Omental fat pad (tissue), 4 donors: ENCODE measurements at places on chromosomes 1 and 21. TPM values are rescaled to one million over a fixed set of nuclear protein-coding genes. Genes with fewer than 3 reads are reported as not detected.

DNA sequence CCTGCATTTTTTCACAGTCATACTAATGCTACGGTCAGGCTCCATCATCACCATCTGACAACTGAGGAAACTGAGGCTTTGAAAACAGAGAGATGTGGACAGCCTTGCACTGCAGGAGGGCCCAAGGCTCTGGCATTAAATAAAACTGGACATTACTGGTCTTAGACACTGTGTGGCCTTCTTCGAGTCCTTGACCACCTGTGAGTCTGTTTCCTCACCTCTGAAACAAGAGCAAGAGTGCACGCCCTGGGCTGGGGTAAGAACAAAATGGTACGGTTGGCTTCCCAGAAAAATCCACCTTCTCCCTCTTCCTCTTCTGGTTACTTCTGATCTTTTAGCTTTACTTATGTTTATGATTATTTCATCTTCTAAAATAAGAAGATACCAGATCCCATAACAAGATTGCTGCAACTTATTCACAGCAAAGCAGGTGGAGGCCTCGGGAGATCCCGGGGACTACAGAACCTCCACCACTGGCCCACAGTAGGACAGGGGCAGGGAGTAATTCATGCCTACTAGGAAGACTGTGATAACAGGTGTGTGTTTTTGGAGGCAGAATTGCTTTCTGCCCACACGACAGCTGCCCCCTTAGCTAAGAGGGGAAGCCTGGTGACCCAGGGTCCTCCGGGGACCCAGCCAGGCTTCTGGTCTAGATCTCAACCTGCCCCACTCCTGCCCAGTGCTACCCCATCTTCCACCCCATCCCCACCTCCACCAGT lies 156.4 kb upstream of the EDN2 start:
- DNase-seq: no peak

GRCh38 chr1:32345289-32345827 lies 9.3 kb upstream of the MARCKSL1 start:
- no peak for DNase-seq

The IGFN1 gene
- total RNA-seq: not detected

The FAM72A gene
- total RNA-seq: 2.1 TPM

The NTMT2 gene
- not detected for total RNA-seq

GRCh38 chr21:33559813-33560212 lies 17.0 kb downstream of the SON start:
- no peak for DNase-seq

The SNX7 gene
- 20.0 TPM for total RNA-seq

The BSDC1 gene
- total RNA-seq: 51.9 TPM

The C4BPB gene
- 3.2 TPM for total RNA-seq

- no peak for DNase-seq
Observed at GRCh38 chr1:82704393-82704792, 903.7 kb downstream of the ADGRL2 start.

GRCh38 chr1:66012106-66012784 lies 219.6 kb downstream of the PDE4B start:
- no peak for DNase-seq

DNA sequence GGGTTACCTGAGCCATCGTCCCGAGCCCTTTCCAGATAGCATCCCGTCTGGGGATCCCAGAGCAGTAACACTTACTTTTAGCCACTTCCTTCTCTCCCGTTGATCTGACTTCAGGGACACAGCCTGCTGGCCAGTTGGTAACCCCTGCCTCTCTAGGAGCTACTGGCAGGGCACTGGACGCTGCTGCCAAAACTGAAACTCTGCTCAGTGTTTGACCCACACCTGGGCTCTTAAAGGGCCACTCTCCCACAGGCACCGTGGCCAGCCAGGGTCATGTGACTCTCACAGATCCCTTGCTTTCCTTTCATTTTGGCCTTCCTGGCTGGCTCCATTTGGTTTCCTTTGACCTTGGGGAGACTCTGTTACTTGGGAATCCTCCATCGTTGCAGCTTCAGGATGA lies at the start of gene PIGR:
TSS of gene PIGR (minus strand) at position 206 of the 400 bp plus-strand sequence. CDS start 5,935 bp downstream, outside the sequence.
- DNase-seq: no peak

The RAB4A gene
- total RNA-seq: 20.5 TPM

GRCh38 chr1:57824535-57824934 lies 400.7 kb upstream of the DAB1 start:
- DNase-seq: no peak

- no peak for DNase-seq
Observed at GRCh38 chr1:118918940-118919259, 69.2 kb downstream of the TBX15 start.

The RGS18 gene
- 4.0 TPM for total RNA-seq

The ZBTB7B gene
- 66.4 TPM for total RNA-seq

DNA sequence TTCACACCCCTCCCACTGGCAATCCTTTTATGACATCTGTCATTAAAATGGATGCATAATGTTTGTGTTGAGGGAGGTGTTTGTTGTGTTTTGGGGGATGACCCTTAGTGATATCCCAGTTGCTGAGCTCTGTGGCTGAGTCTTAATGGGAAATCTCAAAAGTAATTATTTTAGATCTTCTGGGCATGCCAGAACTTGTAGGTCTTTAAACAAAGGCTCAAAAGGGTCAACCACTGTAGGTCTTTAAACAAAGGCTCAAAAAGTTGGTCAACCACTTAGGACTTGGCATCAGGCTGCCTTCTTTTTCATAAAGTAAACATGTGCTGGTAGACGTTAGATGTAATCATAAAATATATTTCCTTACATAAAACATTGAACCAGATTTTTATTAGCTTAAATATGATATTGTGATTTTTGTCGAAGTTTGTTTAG lies 78.0 kb downstream of the CDC14A start:
- no peak for DNase-seq

- DNase-seq: no peak
Observed at GRCh38 chr1:150194381-150195031, 41.4 kb downstream of the ANP32E start.

- no peak for DNase-seq
Observed at GRCh38 chr21:30437010-30437565, 3.0 kb upstream of the KRTAP15-1 start.

- DNase-seq: no peak
Observed at GRCh38 chr1:161706482-161707347, at the start of gene FCRLA. Gene FCRLA, plus strand, starts transcription at chr1:161707229. Its CDS starts 36 bp downstream, at chr1:161707265.

- DNase-seq: no peak
Observed at GRCh38 chr1:177278626-177279390, 108.0 kb downstream of the BRINP2 start.

The DIPK1A gene
- total RNA-seq: 26.4 TPM

The LPAR3 gene
- total RNA-seq: not detected

GRCh38 chr1:81562934-81563333 lies 237.8 kb upstream of the ADGRL2 start:
- no peak for DNase-seq

DNA sequence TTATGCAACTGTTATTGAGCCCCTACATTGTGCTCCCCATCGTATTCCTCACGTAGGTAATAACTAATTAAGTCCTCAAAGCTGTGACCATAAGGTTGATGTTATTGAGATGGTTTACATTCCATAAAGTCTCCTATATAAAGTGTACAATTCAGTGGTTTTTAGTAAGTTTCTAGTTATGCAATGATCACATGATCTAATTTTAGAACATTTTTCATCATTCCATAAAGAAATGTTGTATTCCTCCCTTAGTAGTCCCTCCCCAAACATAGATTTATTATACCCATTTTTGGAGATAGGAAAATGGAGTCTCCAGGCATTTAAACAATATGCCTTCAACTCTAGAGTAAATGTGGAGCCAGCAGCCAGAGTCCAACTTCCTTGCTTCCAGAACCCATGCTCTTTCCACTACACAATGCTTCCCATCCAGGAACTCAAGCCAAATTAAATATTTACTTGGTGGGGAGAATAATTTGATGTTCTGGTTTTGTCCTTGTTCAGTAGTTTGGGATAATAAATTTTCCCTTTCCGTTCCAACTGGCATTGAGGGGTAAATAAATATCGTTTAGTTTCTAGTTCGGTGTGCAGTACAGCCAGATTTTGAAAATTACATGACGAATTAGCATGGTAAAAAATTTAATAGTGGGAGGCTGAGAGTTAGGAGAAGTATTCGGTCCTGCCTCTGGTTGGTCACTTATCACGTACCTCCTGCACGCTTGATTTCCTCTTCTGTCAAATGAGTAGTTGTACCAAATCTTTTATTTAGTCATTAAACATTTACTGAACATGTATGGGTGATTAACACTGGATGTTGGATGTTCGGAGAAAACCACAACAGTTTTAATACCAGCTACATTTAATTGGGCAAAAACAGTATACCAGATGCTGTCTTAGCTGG lies 66.3 kb downstream of the CACHD1 start:
- DNase-seq: no peak

The FABP3 gene
- 10.4 TPM for total RNA-seq

The SMIM1 gene
- total RNA-seq: not detected

The INAVA gene
- 0.95 TPM for total RNA-seq

The DUSP12 gene
- total RNA-seq: 34.5 TPM

The CHRNB2 gene
- 0.50 TPM for total RNA-seq

DNA sequence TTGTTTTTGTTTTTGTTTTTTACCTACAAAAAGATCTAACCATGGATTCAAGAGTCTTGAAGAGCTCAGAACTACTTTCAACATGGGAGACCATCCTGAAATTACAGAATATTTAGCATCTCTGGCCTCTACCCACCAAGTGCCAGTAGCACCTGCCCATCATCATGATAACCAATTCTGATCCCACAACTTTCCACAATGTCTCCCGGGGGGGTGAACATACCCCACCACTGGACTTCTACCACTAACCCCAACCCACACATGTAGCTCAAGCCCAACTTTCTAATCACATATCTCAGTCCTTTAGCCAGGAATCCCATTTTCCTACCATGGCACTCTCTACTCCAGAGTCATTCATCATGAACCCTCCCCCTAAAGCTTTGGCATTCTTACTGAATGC lies 15.7 kb upstream of the IFNAR2 start:
- no peak for DNase-seq

DNA sequence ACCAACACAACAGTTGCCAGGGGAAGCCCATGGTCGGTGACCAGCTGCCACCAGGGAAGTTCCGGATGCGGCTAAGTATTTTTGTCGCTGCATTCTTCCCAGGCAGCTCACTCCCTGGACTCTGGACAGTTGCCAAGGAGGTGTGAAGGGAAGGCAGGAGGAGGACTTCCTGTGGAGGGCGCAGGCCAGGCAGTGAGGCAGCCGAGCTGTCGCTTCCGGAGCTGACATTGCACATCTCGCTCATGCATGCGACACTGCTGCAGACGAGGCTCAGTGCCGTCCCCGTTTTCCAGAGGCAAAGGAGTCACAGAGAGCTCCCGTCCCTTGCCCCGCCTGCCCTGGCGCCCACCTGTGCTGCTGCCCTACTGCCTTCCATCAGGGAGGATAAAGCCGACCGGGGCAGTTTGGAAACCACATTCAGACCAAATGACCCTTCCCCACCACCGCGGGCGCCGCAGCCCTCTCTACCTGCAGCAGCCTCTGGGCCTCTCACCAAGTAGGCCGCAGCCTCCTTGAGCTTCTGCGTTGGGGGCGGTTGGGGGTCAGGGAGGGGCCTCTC lies 81.4 kb downstream of the NENF start:
- no peak for DNase-seq

- no peak for DNase-seq
Observed at GRCh38 chr1:26560403-26560780, 30.8 kb downstream of the RPS6KA1 start.

The RYR2 gene
- 1.2 TPM for total RNA-seq

DNA sequence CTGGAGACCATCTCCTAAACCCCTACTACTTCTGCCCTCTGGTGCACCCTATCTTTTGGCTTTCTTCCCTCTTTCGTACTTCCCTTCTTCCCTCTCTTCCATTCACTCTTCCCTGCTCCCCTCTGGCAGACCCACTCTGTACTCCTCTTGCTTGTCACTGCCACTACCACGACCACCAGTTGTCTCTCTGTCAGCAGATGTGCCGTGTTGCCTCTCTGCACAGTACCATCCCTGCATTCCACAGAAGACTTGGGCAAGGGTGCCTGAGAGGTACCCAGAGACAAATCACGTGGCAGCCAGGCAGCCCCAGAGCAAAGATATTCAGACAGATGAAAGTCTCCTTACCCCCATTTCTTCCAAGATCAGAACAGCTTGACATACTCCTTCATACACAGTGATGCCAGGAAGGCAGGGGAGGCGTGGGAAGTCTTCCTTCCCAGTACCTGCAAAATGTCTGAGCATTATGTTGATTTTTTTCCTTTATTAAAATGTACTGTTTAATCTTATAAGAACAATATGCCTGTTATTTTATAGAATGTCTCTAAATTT lies 15.0 kb downstream of the CAMSAP2 start:
- no peak for DNase-seq

The SASS6 gene
- total RNA-seq: 4.6 TPM

- no peak for DNase-seq
Observed at GRCh38 chr21:31205412-31205811, 138.6 kb downstream of the TIAM1 start.

The TXNIP gene
- total RNA-seq: 1,118 TPM

The TNFRSF4 gene
- 2.9 TPM for total RNA-seq

- DNase-seq: no peak
Observed at GRCh38 chr1:234725177-234726132, 115.5 kb upstream of the IRF2BP2 start.

GRCh38 chr1:100622037-100622436 lies 84.1 kb downstream of the GPR88 start:
- no peak for DNase-seq

DNA sequence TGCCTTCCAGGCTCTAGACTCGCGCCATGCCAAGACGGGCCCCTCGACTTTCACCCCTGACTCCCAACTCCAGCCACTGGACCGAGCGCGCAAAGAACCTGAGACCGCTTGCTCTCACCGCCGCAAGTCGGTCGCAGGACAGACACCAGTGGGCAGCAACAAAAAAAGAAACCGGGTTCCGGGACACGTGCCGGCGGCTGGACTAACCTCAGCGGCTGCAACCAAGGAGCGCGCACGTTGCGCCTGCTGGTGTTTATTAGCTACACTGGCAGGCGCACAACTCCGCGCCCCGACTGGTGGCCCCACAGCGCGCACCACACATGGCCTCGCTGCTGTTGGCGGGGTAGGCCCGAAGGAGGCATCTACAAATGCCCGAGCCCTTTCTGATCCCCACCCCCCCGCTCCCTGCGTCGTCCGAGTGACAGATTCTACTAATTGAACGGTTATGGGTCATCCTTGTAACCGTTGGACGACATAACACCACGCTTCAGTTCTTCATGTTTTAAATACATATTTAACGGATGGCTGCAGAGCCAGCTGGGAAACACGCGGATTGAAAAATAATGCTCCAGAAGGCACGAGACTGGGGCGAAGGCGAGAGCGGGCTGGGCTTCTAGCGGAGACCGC lies 2.0 kb upstream of the OLIG2 start:
- no peak for DNase-seq

GRCh38 chr1:208604295-208604694 lies 360.1 kb upstream of the PLXNA2 start:
- no peak for DNase-seq
